ENCODE measurements at places on chromosomes 16 and 17.

- no peak for DNase-seq
These were observed 65.7 kb downstream of the TMEM132E start for GRCh38 chr17:34644941-34645550.

GRCh38 chr17:72270273-72270924, 149.6 kb downstream of the SOX9 start:
- DNase-seq: no peak

DNA sequence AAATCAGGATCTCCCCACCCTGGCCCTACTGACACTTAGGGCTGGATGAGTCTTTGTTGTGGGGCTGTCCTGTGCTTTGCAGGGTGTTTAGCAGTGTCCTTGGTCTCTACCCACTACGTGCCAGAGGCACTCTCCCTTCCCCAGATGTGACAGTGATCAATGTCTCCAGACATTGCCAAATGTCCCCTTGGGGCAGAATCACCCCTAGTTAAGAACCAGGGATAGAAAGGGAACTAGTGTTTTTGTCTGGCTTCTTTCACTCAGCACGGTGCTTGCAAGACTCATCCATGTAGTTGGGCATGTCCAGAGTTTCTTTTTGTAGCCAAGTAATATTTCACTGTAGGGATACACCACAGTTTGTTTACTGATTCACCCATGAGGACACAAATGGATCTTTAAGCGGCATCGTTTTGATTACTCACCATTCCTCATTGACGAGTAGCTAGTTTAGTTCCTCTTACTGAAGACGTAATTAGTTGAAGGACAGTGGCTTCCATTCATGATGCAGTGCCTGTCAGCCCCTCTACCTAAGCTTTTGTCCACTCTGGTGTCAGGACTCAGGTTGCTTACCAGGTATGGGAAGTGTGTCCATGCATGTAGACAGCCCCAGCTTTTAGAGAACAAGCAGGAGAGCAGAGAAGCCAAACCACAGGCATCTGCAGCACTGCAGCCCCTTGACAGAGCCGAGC, 26.0 kb upstream of the ITGB4 start:
- no peak for DNase-seq

DNA sequence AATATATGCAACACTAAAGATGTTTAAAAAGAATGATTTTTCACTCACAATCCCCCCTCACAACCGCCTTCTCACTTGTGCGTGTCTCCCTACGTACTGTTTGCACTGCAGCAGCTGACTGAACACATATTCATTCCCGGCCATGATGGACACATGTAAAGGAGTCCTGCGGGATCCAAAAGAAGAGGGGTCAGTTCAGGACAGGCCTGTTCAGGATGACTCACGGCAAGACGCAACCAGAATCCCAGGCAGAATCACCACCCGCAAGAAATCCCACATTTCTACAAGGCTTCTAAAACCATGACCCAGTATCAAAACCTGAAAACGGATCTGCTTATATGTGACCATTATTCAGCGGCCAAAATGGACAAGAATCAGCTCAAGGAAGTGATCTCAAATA, 52.3 kb downstream of the CYB5D2 start:
- no peak for DNase-seq

GRCh38 chr17:64057701-64058263, 37.3 kb upstream of the ICAM2 start:
- no peak for DNase-seq

GRCh38 chr16:25959221-25959620, 267.5 kb downstream of the HS3ST4 start:
- DNase-seq: no peak

- no peak for DNase-seq
These were observed 79.7 kb upstream of the NOL11 start for GRCh38 chr17:67637901-67638641.

GRCh38 chr17:68089881-68090280, 54.3 kb downstream of the KPNA2 start:
- DNase-seq: peak; percentile 74

GRCh38 chr16:89289428-89290395, 72.2 kb downstream of the ZNF778 start:
- no peak for DNase-seq

DNA sequence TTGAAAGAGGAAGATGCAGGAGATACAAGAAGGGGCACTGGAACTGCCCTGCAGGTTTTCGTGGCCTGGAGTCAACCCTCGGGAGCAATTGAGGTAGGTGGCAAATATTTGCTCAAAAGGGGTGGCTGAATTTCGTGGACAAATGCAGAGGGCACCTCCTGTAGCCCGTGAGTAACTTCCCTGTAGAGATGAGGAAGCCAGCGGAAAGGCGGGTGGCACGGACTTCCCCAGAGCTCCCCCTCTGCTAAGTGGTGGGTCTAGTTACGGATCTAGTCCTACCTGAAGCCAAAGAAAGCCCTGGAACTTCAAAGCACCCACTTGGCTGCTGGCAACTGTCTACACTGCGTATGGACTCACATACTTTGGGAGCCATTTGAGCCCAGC, 1.0 kb upstream of the ATP2C2 start:
- DNase-seq: no peak

- DNase-seq: no peak
These were observed 25.7 kb upstream of the ANKRD40CL start for GRCh38 chr17:50793007-50793406.

- DNase-seq: no peak
These were observed 183.7 kb downstream of the SNX29 start for GRCh38 chr16:12160249-12160648.

GRCh38 chr16:27485126-27485525, 64.6 kb downstream of the GTF3C1 start:
- DNase-seq: no peak

- no peak for DNase-seq
These were observed 11.7 kb upstream of the SEC14L1 start for GRCh38 chr17:77128896-77129567.

GRCh38 chr16:83475108-83475507, 332.7 kb upstream of the HSBP1 start:
- DNase-seq: no peak

- no peak for DNase-seq
These were observed 2.8 kb downstream of the TRAF4 start for GRCh38 chr17:28746611-28747050.

DNA sequence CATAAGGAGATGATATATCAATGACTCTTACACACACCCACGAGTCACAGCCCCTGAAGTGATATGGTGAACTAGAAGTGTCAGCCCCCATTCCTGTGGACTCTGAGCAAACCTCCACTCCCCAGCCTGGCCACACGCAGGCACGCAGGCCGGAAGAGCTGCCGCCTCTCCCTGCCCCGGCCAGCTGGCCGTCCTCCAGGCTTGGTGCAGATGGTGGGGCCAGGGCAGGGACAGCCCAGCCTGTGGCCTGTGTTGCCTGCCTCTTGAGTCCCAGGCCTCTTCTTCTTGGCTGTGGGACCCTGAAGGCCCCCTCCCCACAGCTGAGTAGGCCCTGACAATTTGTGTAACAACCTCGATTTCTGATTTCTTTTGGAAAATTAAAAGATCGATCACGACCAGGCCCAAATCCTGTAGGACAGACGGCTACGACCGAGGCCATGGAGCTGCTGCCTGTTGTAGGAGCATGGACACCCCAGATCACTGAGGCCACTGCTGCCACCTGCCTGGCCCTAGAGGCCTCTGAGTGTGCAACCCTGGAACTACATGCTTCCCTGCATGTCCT, 10.0 kb upstream of the MPRIP start:
- DNase-seq: no peak

- DNase-seq: no peak
These were observed 3.7 kb upstream of the LYZL6 start for GRCh38 chr17:35947156-35947585.

- DNase-seq: no peak
These were observed 34.4 kb downstream of the HAPSTR1 start for GRCh38 chr16:9125658-9126505.

DNA sequence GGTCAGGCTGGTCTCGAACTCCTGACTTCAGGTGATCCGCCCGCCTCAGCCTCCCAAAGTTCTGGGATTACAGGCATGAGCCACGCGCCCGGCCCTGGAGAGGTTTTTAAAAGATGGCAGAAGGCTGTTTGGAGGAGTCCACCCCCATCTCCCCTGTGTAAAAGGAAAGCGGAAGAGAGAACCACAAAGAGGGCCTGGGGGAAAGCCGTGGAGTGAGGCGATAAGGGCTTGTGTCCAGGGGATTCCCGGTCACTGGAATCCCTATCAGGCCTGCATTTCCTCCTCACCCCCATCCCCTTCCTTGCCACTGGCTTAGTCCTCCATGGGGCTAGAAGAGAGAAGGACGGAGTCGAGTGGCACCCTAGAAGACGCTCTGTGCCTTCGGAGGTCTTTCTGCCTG, at the start of gene GP1BA:
Gene GP1BA, plus strand, starts transcription at position 315 of the 400 bp plus-strand sequence. CDS start 328 bp downstream, outside the sequence.
- no peak for DNase-seq
